Liver (tissue), 10 donors: ENCODE measurements at places on chromosomes 1 and 21. TPM values are rescaled to one million over a fixed set of nuclear protein-coding genes. Genes with fewer than 3 reads are reported as not detected.

The ZNF496 gene
- total RNA-seq = 5.9 TPM

DNA sequence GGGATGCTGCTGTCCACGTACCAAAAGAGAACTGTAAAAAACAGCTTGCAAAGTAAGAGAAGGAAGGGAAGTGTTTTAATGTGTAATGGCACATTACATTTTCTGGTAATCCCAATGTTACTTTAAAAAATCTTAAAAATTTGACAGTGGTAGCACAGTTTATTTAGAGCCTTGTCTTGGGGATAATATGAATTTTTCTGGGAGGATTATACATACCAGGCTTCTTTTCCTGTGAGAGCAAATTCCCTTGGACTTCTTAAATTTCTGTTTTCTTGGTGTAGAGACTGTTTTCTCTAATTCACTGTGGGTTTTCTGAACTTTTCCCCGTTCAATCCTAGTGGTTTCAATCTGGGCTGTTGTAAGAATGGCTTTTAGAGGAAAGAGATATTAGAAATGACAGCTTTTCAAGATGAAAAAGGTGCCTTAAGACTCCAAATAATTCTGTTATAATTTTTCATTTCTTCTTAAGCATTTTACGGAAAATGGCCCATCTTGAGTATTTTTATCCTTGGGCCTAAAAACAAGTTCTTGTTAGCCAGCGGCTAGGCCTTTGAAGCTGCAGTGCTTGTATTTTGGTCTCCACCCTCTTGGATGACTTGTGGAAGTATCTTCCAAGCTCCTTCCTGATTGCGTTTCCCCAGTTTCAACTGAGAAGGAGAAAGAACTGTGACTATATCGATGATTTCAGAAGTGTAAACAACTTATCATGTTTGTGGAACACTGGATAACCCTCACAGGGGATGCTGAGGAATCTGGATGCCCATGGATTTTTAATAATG lies 70.0 kb downstream of the LEPR start:
- no peak for DNase-seq

- no peak for DNase-seq
These were observed 1.9 kb upstream of the ZFYVE9 start for GRCh38 chr1:52139817-52140540.

DNA sequence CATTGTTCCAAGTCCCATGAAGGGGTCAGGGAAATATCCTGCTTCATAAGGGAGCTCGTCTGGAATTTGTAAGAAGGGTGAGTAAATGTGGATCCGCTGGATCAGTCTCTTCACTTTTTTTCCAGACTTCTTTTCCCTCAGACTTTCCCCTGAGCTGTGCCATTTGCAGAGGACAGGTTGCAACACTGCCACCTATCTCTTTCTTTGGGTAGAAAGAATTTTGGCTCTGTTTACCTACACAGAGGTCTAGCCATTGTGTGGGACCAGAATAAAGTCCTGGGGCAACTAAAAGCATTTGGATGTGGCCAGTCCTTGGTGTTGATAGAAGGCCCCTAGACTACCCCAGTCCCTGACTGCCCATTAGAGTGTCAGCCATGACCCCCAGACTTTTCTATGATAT lies 1146.7 kb upstream of the PRMT6 start:
- DNase-seq = no peak

DNA sequence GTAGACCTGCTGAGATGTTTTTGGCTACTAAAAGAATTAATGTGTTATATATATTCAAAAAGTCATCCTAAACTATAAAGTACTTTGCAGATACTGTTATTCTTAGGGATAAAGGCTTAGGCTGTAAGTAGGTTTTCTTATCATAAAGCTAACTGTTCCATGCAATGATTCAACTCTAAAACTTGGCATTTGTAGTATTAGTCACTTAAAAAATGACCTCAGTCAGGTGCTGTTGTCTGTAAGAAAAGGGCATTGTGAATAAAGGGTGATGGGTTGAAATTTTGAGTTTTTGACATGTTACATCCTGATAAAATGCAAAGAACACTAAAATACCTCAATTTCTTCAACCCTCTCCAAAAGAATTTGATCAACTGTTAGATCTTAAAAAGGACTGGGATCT lies 32.9 kb downstream of the ADCY10 start:
- no peak for DNase-seq
